Breast epithelium (tissue), 4 donors: ENCODE measurements at places on chromosomes 4 and X.

GRCh38 chr4:156734965-156735895, 236.4 kb downstream of the PDGFC start:
- DNase-seq: no peak

- DNase-seq: no peak
These were observed 526.7 kb upstream of the AGA start for GRCh38 chr4:177968817-177969442.

DNA sequence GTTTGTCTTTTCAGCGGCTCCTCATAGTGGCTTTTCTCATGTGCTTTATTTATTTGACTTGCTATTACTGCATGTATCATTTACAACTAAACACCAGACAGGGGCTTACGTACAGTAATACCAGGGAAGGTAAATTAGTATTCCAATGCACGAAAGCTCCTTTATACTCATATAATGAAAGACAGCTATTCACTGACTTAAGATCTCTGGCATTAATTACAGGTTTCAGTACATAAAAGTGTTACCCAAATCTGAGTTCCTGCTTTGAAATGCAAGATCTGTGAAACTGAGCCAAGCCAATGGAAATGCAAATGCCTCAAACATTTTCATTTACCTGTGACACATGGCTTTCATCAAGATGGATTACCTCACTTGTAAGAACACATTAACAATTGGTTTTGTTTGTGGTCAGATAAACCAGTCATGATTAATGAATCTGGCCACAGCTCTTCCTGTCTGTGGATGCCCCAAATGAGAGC, 107.2 kb downstream of the ANAPC4 start:
- no peak for DNase-seq

GRCh38 chr4:146275370-146275769, 61.0 kb downstream of the REELD1 start:
- DNase-seq: no peak

GRCh38 chrX:40570346-40571093, 10.2 kb upstream of the ATP6AP2 start:
- no peak for DNase-seq

DNA sequence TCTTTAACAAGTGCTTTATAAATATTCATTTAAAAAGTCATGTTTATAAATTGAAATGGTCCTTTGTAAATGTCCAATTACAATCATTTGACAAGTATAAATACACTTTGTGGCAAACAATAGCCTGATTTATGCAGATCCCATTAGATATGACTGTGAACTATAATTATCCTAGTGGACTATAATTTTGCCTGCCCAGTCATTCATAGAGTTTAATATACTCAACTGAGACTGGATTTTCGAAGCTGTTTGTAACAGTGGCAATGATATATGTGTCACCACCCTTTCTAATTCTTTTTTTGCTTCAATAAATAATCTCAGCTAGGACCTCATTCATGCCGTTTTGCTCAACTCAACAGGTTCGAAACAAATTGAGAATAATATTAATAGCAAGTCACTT, 732.0 kb downstream of the PCDH18 start:
- DNase-seq: no peak

GRCh38 chr4:38985410-38986100, 46.7 kb downstream of the TMEM156 start:
- DNase-seq: no peak

- no peak for DNase-seq
These were observed 54.5 kb downstream of the CPLX1 start for GRCh38 chr4:771464-771863.

DNA sequence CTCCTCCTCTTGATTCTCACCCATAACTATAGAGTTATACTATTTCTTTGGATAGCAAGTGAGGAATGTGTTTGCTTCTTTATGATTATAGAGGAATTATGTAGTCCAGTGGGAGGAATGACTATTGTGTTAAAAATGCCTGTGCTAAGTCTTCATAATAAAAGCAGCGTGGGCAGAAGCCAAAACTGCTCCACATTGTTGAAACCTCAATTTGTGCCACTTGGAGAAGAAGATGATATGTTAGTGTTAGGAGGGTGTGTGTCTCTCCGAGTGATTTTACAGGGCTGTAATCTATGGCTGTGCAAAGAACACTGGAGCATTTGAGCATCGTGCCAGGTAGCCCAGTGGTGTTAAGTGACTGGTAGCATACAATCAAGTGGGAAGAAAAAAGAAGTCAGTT, 74.3 kb downstream of the FRAS1 start:
- DNase-seq: no peak

DNA sequence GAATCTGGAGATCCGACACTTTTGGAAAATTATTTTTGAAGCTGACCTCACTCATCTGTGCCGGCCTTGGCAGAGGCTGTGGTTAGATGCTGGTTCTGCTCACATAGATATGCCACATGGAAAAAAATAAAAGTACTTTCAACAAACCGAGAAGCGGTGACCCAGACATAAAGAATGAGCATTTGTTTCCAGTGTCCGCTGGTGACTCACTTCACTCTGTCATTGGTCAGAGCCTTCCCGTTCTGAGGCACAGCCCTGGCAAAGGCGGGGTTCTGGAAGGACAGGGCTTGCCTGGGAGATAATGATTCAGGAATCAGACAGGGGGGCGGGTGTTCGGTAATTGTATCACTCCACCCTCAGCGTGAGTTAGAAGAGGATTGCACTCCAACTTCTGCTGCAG, 172.4 kb upstream of the MXRA5 start:
- no peak for DNase-seq

- DNase-seq: no peak
These were observed 67.4 kb downstream of the ZNF182 start for GRCh38 chrX:47936224-47936939.

DNA sequence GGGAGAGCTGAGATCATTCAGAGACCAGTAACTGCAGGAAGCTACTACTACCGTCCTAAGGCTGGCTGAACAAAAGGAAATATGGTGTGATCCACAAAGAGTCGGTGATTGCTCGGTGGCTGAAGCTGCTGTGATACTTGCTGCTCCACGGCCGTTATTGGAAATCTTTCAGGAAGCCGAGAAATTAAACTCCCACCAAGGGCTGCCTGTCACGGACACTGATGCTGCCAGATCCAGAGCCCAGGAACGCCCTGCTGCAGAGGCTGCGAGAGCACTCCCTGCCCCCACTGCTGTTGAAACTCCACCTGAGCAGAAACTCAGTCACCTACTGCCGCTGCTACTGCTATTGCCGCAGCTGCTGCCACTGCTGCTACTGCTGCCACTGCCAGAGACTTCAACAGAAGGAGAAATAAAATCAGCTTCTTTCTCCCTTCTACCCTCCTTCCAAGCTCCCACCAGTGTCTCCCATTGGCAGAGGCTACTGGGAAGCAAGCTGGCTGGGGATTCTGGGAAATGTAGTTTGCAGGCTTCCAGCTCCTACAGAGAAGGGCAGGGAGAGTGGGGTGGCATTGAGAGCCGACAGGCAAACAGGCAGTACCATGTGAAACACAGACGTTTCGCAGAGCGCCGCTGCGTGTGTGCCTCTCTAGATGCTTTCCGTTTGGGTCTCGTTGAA, 126.0 kb upstream of the ENPP6 start:
- peak; percentile 48 for DNase-seq

DNA sequence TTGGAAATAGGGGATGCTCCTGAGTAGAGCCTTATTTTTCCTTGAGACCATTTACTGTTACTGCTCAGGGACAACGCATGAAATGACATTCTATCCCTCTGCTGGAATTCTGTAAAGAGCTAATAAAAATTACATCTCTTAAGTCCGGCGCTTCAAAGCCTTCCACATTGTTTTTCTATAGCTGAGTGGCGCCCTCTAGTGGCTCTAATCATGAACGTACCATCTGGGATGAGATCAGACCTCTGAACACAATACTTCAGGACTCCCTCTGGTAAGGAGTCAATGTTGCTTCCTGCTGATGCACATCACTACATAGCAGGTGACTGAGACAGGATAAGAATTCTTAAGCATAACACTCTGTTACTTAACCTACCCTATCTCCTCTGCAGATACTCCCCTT, 6.0 kb downstream of the HMGN5 start:
- no peak for DNase-seq

- no peak for DNase-seq
These were observed 54.6 kb downstream of the PROM1 start for GRCh38 chr4:16029262-16029661.

- DNase-seq: no peak
These were observed 2677.7 kb downstream of the ARAP2 start for GRCh38 chr4:33566649-33567048.

GRCh38 chrX:6015423-6015822, 213.2 kb downstream of the NLGN4X start:
- DNase-seq: no peak

DNA sequence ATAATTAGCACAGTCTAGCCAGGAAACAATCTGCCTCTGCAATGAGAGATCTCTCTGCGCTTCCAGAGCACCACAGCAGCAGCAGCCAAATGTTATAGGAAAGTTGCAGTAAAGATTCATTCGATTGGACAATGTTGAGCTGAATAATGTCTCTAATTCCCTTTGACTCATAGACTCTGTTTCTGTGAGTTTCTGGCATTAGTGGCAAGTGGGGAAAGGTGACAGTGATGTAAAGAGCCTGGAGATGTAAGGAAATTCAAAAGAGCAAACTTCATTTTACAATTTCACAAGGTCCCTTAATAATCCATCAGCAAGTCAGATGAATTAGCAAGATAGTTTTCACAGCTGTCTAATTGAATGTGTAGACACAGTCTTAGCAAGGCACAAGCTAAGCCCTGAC, 184.4 kb downstream of the VEGFC start:
- DNase-seq: no peak

DNA sequence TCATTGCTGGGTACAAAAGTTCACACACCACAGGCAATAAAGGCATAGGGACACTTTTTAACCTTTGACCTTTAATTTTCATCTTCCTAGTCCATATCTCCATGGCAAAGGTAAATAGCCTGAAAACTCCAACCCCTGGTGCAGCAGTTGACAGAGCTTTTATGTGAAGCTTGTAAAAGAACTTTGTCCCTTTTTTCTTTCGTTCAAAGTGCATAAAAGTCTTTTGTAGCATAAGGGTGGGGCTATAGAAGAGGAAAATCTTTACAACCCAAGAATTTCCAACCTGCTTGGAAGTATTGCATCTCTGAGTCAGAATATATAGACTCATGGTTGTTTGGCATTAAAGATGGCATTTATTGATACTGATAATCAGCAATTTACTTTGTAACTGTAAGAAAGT, 20.4 kb downstream of the POF1B start:
- DNase-seq: no peak

GRCh38 chrX:45868425-45868824, 667.7 kb upstream of the DIPK2B start:
- DNase-seq: no peak

- no peak for DNase-seq
These were observed 52.1 kb upstream of the NDST4 start for GRCh38 chr4:115165503-115165902.

- DNase-seq: no peak
These were observed 600 bp downstream of the POU3F4 start for GRCh38 chrX:83508526-83509253.

DNA sequence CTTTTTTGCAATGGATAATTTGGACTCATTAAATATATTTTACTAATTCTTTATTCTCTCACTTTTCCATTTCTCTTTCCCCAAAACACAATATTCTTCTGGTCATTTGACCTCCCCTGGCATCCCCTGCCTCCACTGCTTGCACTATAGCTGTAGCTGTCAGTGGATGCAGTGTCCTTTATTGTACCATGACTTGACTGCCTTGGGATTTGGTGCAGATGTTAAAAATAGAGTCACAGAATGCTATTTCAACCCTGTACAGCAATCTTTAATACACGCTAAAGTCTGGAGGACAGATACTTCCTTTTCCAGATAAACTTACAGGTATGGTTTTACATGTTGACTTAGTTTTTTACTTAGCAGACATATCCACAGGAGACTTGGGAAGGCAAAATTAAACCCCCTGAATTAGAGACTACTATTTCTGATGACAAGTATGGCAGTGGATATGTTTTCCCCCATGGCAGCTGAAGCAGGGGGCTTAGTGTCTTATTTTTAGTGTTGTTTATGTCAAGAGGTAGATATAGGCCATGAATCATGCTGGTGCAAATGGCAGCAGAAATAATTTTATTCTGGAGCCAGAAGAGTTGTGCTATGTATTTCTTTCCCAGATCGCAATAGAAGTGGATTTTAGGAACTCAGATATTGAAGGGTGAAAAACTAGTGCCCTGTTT, 461.4 kb downstream of the NAF1 start:
- DNase-seq: no peak

- no peak for DNase-seq
These were observed 44.1 kb downstream of the TMEM164 start for GRCh38 chrX:110046971-110047370.

DNA sequence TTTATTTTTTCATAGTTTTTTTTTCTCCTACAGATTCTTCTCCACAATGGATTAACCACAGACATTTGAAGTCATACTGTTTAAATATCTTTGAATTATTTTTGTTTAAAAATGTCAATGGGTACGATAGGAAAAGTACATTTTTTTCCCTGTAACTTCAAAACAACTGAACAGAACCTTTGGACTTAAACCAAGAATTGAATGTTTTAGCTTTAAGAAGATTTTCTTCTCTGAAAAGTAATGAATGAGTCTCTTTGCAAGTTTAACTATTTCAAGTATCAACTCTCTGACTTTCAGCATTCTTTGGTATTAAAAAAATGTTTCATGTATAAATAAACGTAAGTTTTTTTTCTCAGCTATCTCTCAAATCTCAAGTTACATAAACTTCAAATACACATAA, 364.3 kb downstream of the FBXO8 start:
- no peak for DNase-seq

DNA sequence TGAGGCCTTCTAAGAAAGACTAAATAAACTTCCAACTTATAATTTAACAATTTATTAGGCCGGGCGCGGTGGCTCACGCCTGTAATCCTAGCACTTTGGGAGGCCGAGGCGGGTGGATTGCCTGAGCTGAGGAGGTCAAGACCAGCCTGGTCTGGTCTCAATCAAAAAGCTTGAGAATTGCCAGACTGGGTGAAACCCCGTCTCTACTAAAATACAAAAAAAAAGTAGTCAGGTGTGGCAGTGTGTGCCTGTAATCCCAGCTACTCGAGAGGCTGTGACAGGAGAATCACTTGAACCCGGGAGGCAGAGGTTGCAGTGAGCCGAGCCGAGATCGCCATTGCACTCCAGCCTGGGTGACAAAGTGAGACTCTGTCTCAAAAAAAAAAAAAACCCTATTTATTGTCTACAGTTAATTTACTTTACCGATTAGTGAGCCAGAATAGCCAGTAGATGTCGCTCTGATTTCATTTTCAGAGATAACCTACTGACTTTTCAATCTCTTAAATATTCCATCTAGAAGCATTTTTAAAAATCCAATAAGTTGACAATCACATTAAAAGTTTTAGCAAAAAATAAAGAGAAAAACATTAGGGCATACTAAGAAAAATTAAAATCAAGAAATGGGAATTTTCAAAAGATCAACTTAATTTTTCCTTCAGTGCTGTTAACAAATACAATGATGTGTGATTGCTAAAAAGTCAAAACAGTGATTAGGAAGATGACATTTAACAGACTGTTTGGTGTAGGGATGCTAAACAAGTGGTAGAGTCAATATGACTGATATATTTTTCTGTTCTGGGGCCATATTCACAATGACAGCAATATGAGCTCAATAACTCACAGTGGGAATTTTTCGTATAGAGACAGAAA, 4.3 kb upstream of the SHROOM3 start:
- no peak for DNase-seq

- no peak for DNase-seq
These were observed 211.5 kb upstream of the NR3C2 start for GRCh38 chr4:148653681-148654080.

GRCh38 chrX:131728295-131729145, 184.6 kb downstream of the OR13H1 start:
- no peak for DNase-seq

- DNase-seq: no peak
These were observed 131.8 kb downstream of the GUCY2F start for GRCh38 chrX:109350051-109350450.

GRCh38 chr4:78774417-78774816, 1.7 kb upstream of the BMP2K start:
- DNase-seq: no peak
